ENCODE measurements at places on chromosomes 7 and 10.

GRCh38 chr7:79455173-79455790, 1.8 kb upstream of the MAGI2 start:
- no peak for DNase-seq

DNA sequence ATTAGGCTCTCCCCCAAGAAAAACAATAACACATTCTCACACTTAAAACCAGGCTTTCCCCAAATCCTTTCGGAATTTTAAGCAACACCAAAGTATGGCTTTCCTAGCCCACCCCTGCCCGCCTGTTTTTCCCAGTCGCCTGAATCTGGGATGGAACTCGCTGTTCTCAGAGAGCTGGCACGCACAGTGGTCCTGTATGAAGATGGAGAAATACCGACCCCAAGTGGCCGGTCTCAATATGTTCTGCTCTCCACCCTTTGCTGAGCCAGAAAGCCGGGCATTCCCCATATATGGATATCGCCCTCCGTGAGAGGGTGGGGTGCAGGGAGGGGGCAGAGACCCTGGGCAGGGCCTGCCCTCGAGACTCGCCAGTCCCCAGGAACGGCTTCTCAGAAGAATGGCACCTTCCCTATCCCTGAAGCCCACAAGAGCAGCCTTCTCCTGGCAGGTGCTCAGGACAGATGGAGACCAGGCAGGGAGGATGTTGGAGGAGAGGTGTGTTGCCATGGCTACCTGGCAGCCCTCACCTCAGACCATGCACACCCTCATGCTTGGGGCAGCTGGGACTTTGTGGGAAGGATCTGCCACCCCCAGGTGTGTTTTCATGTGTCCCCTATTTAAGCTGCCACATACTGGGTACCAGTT, 3.4 kb downstream of the TACR2 start:
- no peak for DNase-seq

DNA sequence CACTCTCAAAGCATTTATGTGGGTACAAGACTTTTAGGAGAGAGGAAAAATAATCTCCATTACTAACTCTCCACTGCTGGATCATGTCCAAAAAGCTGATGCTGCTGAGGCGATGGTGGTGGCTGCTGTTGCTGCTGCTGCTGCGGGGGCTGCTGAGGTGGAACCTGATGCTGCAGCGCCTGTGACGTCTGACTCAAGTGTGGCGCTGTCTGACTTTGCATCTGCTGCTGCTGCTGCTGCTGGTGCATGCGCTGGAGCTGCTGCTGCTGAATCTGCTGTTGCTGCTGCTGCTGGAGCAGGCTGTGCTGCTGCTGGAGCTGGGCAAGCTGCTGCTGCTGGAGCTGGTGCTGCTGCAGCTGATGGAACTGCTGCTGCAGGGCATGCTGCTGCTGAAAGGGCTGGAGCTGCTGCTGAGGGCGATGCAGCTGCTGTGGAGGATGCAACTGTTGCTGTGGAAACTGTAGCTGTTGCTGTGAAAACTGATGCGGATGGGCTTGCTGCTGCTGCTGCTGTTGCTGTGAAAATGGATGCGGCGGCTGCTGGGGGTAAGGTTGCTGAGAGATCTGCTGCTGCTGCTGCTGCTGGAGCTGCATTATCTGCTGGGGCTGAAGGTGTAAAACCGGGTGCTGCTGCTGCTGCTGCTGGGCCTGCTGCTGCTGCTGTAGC, 34.5 kb downstream of the PAXIP1 start:
- DNase-seq, result no peak

GRCh38 chr10:43926875-43927406, 278.3 kb upstream of the ZNF32 start:
- no peak for DNase-seq

DNA sequence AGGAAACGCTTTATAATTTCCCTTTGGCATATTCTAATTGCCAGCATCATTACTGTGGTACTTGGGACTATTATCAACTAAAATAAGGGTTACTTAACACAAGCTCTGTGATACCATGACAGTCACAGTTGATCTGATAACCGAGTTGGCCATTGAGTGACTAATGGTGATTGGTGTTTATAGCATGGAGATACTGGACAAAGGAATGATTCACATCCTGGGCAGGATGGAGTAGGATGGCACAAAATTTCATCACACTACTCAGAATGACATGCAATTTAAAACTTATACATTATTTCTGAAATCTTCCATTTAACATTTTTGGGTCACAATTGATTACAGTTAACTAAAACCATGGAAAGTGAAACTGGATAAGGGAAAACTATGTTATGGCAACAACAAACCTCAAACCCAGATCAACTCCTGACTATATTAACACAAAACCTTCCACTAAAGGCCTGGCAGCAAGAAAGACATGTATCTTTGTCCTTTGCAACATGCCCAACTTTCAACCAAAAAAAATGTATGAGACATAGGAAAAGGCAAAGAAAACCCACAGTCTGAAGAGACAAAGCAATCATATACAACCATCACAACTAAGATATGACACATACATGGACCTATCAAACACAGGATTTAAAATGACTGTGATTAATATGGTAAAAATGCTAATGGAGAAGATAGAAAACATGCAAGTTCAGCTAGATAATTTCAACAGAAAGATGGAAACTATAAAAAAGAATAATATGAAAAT, 208.5 kb upstream of the NRP1 start:
- DNase-seq, result no peak

DNA sequence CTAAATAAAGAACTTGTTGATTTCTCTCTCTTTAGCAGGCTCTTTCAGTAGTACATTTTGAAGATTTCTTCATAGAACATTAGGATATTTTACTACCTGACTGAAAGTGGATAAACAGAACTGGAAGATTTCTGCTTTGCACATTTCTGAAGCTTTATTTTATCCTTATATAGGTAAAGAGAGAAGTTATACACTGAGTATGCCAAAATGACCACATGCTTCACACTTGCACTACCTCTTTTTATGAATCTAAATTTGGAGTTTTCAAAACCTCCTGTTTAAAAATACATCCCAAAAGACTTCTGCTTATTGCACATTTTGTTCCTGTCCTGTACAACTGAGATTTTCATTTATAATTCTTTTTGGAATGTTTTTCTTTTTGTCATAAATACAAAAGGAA, 197.4 kb upstream of the PRPS1L1 start:
- DNase-seq, result no peak

DNA sequence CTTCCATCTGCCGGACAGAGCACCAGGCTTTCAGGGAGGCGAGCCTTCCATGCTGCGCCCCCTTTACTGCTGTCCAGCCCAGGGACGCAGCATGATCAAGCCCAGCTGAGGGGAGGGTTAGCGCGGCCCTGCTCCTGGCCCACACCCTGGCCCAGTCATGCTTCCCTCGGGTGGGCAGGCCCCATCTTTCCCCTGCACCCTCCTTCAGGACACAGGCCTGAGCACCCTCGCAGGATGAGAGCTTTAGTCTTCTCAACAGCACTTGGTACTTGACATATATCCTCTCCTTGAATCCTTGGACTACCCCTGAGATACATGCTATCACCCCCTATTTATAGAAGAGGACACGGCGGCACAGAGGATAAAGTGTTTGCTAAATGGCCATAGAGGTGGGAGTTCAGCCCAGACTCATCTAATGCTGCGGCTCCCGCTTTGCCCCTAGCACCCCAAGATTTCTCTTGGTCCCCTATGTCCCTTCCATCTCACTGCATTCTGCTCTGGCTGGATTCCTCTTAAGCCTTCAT, 32.7 kb upstream of the FRAT2 start:
- DNase-seq, result no peak

DNA sequence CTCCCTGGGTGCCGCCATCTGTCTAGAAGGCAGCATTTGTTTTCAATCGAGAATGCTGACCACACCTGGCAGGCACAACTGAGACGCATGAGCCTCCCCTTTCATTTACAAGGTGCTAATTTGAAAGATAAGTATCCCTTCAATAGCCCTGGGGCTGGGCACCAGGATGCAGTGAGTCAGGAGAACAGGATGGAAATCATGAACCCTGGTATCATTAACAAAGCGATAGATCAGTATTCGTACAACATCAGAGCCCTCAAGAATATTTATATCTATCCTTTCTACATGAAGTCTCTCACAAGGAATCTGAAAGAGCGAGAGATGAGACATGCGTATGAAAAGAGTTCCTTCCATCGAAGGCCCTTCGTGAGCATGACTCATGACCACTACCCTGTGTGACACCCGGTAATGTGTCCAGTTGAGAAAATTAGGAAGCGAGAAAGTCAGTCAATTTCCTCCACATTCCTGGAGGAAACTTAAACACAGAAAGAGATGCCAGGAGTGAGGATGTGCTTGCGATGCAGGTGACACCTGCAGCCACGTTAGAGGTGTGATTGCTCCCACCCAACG, 123.1 kb upstream of the PITRM1 start:
- DNase-seq, result no peak

DNA sequence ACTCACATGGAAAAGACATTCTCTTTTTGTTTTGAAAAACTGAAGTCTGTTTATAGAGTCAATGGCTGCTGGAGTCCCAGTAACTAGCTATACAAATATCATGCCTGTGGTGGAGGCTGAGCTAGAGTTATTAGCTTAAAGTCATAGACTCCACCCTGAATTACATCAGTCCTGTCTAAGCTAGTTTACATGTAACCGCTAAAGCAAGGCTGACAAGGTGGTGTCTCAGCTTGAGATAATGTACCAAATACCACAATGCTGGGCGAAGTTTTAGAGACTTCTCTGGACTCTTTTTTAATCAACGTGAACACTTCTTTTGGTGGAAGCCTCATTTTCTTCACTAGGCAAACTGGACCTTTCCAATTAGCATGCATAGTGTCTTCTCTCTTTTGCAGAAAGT, 219.4 kb downstream of the ANK3 start:
- DNase-seq, result no peak

DNA sequence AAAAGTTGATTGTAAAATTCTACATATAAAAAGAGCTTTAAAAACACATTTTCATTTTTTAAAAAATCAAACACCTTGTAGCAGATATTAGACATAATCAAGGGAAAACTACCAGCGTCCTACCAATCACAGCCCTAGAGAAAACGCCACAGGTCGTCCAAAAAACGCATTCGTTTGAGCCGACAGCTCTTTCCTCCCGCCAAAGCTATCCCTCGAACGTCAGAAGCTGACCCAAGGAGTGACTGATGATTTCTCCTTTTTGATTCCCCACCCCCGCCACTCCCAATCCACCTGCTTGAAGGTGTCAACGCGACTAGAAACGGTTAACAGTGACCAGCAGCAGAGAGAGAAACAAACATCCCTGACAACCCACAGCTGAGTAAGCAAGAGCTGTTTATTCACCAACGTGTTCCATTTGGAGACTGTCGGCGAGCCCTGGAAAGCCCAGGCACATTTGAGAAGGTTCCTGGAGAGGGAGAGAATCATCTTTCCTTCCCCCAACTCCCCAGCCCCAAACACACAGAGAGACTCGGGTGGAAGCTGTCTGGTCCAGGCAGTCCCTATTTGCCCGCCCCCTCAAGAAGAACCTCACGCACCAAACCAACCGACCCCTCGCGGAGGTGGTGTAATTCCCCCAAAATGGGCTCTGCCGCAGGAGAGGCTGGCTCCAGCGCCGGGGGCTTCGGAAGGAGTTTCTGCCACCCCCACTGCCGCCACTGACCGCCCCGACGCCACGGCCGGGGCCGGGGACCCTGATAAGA, 622 bp downstream of the CPEB3 start:
- no peak for DNase-seq

- DNase-seq, result no peak
Observed at GRCh38 chr10:124092250-124092859, 1.0 kb downstream of the CHST15 start.

DNA sequence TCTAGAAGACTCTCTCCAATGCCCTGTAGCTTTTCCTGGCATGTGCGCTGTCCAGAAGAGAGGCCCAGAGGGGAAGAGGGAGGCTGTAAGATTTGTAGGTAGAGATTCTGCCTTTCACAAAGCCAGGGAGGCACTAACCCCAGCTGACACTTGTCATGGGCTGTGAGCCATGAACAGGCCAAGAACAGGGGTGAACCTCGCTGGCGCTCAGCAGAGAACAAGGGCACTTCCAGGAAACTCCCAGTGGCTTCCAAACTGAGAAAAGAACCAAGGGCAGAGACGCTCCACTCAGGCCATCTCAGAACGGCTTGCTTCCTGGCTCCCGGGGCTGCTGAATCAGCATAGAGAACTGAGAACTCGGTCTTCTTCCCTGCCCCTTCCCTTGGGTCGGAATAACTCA, 257.8 kb upstream of the ZNF32 start:
- DNase-seq, result no peak

- DNase-seq, result no peak
Observed at GRCh38 chr7:33485747-33486493, 356.6 kb downstream of the BBS9 start.

GRCh38 chr7:130950741-130951140, 216.7 kb upstream of the KLF14 start:
- DNase-seq, result no peak

DNA sequence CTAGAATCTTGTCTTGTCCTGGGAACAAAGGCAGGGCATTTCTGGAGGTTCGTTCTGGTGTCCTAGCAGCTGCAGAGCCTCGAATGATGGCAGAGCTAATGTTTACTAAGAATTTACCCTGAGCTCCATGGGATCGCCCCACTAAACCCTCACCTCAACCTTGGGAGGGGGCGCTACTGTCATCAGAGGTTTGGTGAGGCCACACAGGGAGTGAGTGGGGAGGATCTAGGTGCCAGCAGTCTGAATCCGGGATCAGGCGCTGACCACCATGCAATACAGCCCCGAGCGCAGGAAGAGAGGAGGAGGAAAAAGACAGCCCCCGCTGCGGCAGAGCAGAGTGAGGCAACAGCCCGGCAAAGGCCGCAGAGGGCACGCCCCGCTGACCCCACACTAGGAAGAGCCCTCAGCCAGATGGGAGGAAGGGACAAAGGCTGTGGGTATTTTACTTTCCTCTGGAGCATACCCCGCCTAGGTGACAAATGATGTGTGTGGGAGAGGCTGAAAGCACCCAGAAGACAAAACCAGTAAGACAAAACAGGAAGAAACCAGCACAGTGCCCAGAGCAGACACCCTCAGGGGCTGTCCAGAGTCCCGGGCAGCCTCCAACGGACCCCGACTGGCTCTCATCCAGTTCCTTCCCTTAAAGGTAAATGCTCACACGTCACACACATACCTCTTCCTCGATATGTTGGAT, 103.5 kb downstream of the FAM53B start:
- DNase-seq, result no peak

- no peak for DNase-seq
Observed at GRCh38 chr10:110052916-110053315, 45.1 kb downstream of the ADD3 start.

GRCh38 chr10:77080361-77081027, 557.1 kb downstream of the KCNMA1 start:
- DNase-seq, result no peak

DNA sequence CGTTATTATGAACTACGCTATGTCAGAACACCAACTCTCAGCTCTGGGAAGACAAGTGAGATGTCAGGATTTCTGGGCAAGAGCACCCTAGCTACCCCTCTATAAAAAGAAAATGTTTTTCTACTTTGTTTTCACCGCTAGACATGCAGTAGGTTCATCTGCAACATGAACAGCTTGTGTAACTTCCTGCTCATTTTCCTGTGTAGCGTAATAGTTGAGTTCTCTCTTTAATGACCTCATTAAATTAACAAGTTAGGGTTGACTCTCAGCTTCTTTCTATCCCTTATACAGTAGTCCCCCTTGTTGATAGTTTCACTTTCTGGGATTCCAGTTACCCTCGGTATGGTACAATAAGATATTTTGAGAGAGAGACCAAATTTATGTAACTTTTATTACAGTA, 329.4 kb upstream of the ZNF32 start:
- no peak for DNase-seq

GRCh38 chr7:85356916-85357315, 170.1 kb upstream of the SEMA3D start:
- DNase-seq, result no peak

Measured in NCI-H187 (cell line).